H1 (cell line): ENCODE measurements at places on chromosomes 16 and 17. TPM values are rescaled to one million over a fixed set of nuclear protein-coding genes. Genes with fewer than 3 reads are reported as not detected.
A peak's percentile ranks its signal among the peaks of the same experiment; 100 is the strongest.

- H3K4me3 ChIP-seq = no peak overlapping the region
- peaks cover 3% of the 10 kb centered on the region; the same call in 1 of the 2 replicates for H3K4me1 ChIP-seq
- no peaks in the 10 kb centered on the region for H3K27me3 ChIP-seq
- no peak overlapping the region for H3K27ac ChIP-seq
- no peaks in the 10 kb centered on the region for H3K36me3 ChIP-seq
These were observed 118.6 kb upstream of the TNRC6C start for GRCh38 chr17:77839698-77840512.

DNA sequence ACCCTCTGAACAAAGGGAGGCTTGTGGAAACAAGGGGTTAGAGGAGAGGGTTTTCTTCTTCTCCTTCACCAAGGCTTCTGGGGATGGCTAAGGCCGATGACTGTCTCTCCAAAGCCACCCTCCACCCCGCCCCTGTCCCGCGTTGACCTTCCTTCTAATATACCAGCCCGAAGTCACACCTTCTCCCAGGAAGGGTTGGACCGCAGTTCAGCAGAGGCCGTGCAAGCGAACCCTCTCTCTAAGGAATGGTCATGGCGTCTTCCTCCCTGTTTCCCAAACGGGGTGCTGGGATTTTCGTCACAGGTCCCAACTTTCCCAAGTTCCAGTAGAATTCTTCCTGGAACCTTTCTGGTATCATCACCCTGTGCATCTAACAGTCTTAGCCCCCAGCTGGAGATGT lies 49.4 kb downstream of the FZD2 start:
- H3K36me3 ChIP-seq = no peaks in the 10 kb centered on the region
- peaks cover 9% of the 10 kb centered on the region for H3K4me1 ChIP-seq
- no peaks in the 10 kb centered on the region for H3K27me3 ChIP-seq
- no peak overlapping the region for H3K27ac ChIP-seq

GRCh38 chr16:2386990-2387389 lies 42.3 kb upstream of the CCNF start:
- DNase-seq = peak; percentile 52
- H3K27ac ChIP-seq = no peak overlapping the region
- peaks cover 8% of the 10 kb centered on the region for H3K4me1 ChIP-seq
- H3K36me3 ChIP-seq = no peaks in the 10 kb centered on the region

DNA sequence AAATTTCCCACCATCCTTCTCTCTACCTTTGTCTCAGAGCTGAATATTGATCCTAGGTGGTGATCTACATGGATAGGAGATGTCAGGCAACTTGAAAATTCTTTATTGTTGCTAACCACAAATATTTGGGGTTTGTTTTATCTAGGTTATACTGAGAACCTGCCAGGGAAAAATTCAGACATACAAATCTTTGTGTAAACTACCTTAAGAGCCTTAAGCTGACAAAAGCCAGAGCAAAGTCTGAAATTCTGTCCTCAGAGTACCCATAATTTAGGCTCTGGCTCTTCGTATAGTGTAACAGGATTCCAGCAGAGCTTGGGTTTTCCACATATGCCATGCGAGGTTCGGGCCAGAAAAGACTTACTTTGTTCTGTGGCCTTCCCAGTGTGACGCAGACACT lies 406.7 kb upstream of the MAF start:
- no peaks in the 10 kb centered on the region for H3K36me3 ChIP-seq
- no peak for DNase-seq
- H3K27me3 ChIP-seq = no peaks in the 10 kb centered on the region
- H3K27ac ChIP-seq = no peak overlapping the region
- no peak overlapping the region for H3K4me3 ChIP-seq

DNA sequence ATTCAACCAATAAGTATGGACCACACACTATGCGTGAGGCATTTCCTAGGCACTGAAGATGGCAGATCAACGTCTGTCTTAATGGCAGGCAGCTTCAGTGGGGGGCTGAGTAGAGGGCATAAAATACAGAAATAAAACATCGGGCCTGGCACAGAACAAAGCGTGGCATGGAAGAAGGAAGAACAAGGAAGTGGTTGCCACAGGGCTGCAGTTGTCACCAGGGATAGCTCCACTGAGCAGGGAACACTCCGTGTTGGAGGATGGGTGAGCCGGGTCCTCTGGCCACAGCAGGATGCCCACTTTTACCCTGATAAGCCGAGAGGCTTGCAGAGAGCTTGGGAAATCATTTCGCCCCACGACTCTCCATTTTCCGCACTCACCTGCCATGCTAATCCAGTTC lies 6.3 kb downstream of the CDIP1 start:
- H3K4me3 ChIP-seq = no peak overlapping the region
- no peak overlapping the region for H3K27ac ChIP-seq
- peaks cover 14% of the 10 kb centered on the region for H3K4me1 ChIP-seq
- no peak for DNase-seq
- peaks cover 3% of the 10 kb centered on the region; the same call in 1 of the 2 replicates for H3K36me3 ChIP-seq
- H3K27me3 ChIP-seq = no peaks in the 10 kb centered on the region

The CDRT4 gene
- 1.4 and 2.6 TPM in 2 replicates for total RNA-seq
